Epithelial cell of prostate (primary cell): ENCODE measurements at places on chromosomes 13 and 19.

- DNase-seq: no peak
Observed at GRCh38 chr19:55702131-55702627, 27.2 kb downstream of the EPN1 start.

GRCh38 chr13:30791354-30792001 lies 56.1 kb downstream of the ALOX5AP start:
- DNase-seq: no peak

GRCh38 chr19:51179256-51179655 lies 37.2 kb downstream of the SIGLEC7 start:
- no peak for DNase-seq

- DNase-seq: no peak
Observed at GRCh38 chr13:91540158-91540736, 141.8 kb downstream of the GPC5 start.

- DNase-seq: no peak
Observed at GRCh38 chr13:26469602-26470001, 87.9 kb upstream of the WASF3 start.

DNA sequence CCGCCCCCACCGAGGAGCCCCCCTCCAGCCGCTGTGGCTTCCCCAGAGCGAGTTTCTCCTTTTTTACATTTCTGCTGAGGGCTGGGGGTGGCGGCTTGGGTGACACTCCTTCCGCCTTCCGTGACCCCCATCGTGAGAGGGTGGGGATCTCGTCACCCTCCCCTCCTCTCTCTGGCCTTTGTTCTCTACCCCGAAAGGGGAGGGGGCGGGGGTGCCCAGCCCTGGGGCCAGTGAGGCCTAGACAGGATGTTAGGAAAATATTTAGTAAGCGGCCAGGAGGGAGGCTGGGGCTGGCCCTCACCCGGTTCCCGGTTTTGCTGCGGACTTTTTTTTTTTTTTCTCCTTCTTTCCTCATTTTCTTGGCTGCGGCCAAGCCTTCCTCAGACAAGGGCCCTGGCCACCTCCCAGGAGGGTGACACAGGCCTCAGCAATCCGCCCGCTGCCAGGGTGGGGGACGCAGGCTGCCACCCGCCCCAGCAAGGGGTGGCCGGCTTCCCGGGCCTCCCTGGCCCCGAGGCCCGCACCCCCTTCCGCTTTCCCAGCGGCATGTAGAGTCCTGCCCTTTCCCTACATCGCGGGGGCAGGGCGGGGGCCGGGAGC lies 3.9 kb downstream of the MIDN start:
- no peak for DNase-seq

- DNase-seq: no peak
Observed at GRCh38 chr13:41361491-41361890, 50.4 kb downstream of the NAA16 start.

GRCh38 chr19:44367024-44367423 lies 10.5 kb upstream of the ZNF112 start:
- no peak for DNase-seq

DNA sequence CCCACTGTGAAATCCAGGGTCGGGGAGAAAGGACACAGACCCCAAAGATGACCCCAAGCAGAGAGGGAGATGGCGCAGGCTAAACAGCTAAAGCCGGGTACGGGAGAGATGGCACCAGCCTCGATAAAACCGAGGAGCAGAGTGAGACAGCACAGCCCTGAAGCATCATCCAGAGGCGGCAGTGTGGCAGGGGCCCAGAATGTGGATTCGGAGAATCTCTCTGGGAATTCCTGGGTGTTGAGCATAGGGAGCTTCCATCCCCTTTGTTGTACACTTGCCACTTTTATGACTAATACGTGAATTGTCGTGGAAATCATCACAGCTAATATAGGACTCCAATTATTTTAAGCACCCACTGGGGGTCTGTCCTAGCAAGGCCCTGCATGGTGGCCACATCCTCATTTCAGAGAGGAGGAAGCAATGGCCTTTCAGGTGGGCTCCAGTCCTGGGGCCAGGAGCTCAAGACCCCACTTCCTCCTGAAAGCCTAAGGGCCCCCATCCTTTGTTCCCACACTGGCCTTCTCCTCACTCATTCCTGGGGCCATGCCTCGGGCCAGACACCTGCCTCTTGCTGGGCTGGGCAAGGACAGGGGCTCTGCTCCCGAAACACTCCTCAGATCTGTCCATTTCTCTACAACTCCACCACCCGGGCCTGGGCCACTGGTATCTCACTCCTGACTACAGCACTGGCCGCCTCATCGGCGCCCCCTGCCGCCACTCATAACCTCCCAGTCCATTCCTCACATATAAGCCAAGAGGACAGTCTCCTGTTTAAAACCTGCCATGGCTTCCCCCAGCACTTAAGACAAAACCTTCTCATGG lies 29.3 kb upstream of the ATP1A3 start:
- no peak for DNase-seq

DNA sequence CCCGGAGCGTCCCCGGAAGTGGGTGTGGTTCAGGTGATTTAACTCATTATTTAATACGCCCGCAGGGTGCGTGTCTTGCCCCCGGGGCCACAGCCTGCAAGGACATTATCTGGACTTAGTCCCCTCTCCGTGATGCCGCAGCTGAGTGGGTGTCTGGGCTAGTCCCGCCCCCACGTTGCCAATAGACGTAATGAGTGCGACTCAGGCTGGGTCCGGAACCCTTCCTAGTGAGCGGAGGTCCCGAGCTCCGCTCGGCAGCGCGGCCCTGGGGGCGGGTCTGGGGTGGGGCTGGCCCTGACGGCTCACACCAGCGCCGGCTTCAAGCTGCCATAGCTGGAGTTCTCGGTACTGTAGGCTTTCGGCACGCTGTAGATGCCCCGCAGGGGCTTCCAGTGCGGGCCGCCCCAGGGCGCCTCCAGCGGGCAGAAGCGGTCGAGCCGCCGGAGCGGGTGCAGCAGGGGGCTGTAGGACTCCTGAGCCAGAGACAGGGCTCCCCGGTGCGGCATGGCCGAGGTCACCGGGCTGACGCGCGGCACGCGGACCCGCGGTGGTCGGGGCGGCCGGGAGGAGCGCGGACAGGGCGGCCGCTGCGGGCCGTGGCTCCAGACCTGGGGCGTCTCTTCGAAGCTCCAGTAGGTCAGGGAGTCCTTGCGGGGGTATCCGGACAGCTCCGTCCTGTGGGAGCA lies 918 bp upstream of the LHB start:
- DNase-seq: no peak

DNA sequence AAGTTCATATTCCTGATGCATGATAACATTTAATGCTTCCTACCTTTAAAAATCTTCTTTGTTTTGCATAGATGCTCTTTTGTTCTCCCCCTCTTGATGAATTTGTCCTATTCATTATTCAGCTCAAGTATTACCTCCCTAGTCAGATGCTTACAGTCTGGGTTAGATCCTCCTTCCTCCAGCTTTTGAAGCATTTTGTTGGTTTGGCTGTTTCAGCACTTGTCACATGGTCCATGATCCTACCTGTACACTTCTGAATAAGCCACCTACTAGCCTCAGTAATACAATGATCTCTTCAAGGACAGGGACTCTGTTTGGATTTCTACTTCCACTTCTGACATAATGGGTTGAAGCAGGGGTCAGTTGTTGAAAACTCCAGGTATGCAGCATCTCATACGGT lies 37.4 kb downstream of the N4BP2L1 start:
- DNase-seq: no peak

DNA sequence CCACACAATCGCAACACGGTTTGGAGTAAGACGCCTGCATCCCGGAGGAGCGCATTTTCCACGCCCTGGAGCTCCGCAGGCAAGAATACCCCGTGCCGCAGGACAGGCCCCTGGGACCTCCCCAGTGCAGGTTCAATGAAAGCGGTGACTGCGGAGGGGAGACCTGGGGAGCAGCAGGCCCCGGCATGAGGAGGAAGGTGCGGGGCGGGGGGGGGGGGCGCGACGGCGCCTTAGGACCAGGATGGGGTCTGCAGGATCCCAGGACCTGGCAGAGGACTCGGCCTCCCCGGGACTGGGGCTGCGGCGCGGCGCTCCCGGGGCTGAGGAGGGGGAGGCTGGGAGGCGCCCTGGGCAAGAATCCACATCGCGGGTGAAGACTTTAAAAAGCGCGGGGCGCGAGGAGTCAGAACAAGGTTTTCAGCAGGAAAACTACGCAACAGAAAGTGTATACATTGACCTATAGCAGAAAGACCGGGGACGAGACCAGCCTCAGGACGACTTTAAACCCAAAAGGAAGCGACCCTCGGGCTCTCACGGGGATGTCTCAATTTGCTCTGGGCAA lies 432 bp downstream of the ZNF611 start:
- no peak for DNase-seq

GRCh38 chr19:13077240-13077639 lies 25.4 kb downstream of the LYL1 start:
- DNase-seq: no peak

DNA sequence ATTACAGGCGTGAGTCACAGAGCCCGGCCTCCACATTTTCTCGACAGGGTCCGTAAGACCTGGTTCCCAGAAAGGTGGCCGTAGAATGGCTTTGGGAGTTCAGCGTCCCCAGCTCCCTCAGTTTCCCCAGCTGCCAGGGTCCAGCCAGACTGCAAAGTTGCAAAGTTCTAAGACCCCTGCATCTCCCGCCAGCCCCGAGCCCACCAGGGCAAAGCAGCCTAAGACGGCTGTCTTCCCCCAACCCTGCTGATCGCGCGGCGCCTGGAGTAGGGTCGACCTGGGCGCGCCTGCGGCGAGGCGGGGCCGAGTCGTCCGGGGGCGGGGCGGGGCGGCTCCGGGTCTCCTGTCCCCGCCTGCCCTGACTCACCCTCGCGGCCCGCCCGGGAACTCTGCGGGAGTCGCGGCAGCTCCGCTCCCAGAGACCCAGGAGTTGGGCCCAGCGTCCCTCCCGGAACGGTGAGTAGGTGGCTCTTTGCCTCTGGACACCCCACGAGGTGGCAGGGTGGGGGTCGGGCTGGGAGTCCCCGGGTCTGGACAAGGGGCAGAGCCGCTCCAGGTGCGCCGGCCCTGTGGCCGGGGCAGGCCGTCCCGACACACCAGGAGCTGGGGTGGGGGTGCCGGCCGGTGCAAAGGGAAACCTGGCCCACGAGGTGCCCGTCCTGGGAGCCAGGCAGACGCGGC lies at the start of gene LRRC8E:
Gene LRRC8E (plus strand): TSS at position 366 of the 681 bp plus-strand sequence. CDS start 7,094 bp downstream, outside the sequence.
- DNase-seq: no peak

GRCh38 chr13:20362484-20363041 lies 130.4 kb upstream of the GJB6 start:
- DNase-seq: no peak

DNA sequence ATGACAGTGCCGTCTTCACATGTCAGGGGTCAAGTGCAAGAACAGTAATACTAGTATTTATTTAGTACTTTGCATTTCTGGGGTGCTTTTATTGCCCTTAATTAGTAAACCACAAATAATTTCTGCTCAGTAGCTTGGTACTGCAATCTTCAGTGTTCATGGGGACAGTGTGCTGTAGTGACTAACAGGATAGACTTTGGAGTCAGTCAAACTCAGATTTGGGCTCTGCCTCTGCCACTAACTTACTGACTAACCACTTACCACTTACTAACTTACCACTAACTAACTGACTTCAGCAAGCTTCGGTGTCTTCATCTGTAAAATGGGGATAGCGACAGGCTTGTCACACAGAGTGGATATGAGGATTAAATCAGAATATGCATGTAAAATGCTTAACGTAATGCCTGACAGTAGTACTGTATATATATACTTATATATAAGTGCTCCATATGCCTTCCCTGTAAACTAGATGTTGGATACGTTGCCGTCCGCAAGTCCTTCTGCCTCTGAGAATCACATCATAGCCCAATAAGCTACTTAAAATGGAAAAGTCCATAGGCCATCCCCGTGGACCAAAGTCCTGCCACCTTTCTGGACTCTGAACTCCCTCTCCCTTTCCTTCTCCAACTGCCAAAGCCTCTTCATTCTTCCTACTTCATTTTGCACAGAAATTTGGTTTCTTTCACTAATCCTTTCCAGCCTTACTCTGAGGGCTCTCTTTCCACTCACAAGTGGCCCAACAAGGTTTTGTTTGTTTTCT lies 158.1 kb downstream of the ZIC5 start:
- no peak for DNase-seq

- no peak for DNase-seq
Observed at GRCh38 chr19:47756953-47757608, 11.7 kb downstream of the NOP53 start.

DNA sequence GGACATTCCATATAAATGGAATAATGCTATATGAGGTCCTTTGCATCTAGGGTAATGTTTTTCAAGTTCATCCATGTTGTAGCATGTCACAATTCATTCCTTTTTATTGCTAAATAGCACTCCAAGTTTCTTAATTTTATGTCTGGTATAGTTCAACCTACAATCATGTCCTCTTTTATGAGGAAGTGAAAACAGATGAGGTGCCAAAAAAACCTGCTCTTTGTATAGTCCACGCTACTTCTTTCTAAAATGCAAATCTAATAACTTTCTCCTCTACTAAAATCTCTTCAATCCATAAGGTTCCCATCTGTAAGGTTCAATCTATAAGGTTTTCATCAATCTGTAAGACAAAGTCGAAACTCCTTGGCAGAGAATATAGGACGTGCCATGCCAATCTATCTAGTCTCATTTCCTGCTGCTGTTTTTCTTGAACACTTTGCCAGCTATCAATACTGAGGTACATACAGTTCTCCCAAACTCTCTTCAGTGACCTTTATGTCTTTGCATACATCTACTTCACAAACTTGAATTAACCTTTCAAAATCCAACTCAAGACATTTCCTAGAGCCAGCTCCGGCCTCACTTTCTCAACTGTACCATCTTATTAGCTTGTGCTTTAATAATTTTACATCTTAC lies 33.7 kb downstream of the INTS6 start:
- DNase-seq: no peak

GRCh38 chr13:51638216-51638871 lies 54.1 kb downstream of the WDFY2 start:
- DNase-seq: no peak

DNA sequence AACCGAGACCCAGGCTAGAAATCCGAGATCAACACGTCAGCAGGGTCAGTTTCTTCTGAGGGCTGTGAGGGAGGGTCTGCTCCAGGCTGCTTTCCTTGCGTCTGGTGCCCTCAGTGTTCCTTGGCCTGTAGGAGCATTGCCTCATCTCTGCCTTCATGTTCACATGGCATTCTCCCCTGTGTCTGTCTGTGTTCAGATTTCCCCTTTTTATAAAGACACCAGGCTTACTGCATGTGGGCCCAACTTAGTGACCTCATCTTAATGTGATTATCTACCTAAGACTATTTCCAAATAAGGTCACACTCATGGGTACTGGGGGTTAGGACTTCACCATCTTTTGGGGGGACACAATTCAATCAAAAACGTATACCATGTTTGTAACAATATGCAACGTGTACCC lies 57.2 kb upstream of the C1QTNF9 start:
- no peak for DNase-seq

DNA sequence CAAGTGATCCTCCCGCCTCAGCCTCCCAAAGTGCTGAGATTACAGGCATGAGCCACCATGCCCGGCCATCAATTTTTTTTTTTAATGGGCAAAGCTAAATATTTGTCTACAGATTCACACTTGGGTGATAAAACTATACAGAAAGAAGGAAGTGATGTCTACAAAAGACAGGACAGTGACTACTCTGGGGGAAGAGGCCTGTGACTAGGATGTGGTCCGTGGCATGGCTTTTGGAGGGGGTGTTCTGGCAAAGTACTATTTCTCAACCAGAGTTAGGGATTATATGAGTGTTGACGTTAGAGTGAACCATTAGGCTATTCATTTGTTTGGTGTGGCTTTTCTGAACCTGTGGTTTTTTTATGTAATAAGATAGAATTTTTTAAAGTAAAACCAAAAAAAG lies 42.7 kb downstream of the INSR start:
- no peak for DNase-seq

GRCh38 chr13:39144391-39144790 lies 106.1 kb downstream of the NHLRC3 start:
- no peak for DNase-seq
